ENCODE measurements at places on chromosomes 5 and 9.

DNA sequence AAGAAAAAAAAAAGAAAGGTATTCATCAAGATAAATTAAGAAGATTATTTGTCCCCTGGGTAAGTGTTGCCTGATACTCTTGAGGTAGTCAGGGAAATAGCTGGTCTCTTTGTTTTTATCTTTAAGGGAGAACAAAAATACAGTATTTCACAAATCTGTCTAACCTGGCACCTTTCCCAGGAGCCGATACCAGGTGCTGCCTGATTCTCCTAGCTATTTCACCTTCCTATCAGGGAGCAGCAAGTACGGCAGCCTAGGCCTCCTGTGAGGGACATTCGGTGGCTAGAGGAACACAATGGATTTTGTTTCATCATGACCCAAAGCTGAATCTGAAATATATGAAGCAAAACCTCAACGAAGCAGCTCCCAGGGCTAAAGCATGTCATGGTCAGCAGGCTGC is 86.0 kb downstream of the TARS1 start:
- no peak for DNase-seq

DNA sequence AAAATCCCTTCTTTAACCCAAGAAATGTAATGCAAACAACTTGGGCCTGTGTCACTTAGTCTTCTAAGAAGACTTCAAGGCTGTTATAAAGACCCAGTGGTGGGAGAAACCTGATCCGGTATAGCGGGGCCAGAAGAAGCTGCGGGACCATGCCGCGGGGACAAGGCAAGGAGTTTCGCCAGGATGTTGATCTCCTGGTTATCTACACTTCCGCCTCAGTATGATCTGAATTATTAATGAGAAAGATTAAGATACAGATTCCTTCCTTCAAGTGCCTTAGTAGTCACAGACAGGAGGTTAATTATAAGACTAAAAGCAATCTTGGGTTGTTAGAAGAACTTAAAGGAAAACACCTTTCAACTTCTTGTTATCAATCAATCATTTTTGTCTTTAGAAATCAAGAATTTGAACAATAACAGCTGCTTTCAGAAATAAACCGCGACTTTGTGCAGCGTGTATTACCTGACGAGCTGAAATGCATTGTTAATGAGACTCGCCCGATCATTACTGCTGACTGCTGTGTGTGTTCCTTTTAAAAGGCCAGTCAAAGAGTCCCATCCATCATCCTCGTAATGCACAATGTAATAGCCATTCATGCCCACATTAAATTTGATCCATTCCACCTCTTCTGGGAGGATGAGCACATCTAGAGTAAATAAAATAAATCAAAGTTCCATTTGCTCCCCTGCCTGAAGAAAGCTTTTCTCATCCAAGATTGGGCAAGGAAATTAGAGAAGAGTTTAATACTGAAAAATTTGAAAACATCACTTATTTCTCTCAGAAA is 22.2 kb downstream of the ERAP1 start:
- no peak for DNase-seq

DNA sequence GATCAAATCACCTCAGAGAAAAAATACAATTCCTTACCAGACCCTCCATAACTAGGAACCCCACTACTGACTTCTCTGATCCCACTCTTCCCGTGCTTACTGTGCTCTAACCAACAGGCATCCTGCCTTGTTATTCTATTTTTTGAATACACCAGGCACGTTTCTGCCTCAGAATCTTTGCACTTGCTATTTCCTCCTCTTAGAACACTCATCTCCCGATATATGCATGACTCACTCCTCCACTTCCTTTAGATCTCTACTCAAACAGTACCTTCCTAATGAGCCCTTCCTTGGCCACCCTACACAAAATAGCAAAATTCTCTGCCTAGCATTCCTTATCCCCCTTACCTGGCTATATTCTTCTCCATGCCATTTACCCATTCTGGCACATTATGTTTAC is 43.9 kb downstream of the MAPKAP1 start:
- DNase-seq = peak; percentile 25

GRCh38 chr5:149667084-149667828 is 62.9 kb upstream of the PPARGC1B start:
- peak; percentile 60 for DNase-seq

GRCh38 chr5:71576241-71576640 is 10.9 kb upstream of the MCCC2 start:
- DNase-seq = no peak

DNA sequence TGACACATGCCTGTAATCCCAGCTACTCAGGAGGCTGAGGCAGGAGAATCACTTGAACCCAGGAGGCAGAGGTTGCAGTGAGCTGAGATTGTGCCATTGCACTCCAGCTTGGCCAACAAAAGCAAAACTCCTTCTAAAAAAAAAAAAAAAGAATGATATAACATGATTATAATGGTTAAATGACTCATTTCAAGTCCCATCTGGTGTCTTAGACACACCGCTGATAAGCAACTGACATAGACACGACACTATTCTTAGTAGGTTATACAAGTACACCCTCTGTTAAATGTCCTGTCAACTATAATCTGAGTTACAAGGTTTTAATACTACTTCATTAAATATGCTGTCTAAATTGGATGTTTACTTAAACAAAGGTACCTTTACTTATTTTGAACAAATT is 405.3 kb upstream of the CLINT1 start:
- no peak for DNase-seq

DNA sequence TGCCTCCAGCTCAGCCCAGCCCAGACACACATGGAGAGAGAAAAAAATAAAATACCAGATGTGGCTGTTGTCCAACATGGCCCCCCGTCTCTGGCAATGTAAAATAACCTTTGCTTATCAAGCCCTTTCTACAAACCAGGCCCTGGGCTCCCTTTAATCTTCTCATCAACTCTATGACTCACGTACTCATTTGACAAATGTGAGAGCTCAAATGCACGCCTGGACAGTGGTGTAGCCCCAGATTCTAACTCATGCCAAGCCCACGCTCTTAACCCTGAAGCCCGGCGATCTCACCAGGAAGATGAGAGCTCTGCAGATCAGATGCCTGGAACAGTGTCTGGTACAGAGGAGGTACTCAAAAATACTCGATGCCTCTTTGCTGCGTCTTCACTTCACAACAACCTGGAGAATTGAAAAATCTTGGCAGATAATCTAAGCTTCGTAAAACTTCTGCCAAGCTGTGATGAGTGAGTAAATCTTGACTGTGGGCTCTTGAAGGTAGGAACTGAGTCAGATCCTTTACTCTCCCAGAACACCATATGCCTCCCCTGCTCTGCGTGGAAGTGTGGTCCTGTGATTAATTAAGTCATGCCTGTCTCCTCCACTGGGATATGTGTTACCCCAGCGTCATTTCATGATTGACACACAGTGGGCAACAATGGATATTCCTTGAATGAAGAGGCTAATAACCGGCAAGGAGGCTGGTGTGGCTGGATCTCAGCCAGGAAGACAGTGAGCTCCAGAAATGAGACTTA is 102.0 kb upstream of the FSTL4 start:
- no peak for DNase-seq

GRCh38 chr9:16551692-16552091 is 318.8 kb downstream of the BNC2 start:
- no peak for DNase-seq

GRCh38 chr5:77630114-77630680 is 8.3 kb downstream of the OTP start:
- DNase-seq = peak; percentile 86

- no peak for DNase-seq
Observed at GRCh38 chr5:102792705-102793104, 37.6 kb downstream of the PAM start.

DNA sequence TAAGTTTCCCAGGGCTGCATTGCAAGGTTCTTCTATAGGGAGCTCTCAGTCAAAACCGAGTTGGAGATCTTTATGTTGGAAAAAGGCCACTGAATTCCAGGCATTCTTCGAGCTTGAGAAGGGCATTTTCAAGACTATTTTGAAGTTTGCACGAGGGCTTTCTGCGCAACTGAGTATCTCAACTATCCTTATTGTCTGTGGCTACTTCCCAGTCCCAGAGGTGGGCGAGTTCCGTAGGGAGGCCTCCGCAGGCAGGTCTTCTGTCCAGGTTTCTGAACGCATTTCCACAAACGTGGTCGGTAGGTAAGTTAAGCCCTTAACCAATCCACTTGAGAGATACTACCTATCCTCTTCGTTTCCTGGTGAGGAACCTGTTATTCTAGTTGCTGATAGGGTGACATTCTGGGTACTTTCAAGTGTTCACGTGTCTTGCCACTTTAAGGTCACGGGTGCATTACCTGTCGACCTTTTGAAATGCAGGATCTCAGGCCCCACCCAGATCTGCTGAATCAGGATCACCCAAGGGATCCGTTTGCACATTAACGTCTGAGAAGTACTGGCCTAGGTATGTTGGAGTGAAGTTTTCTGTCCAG is 51.4 kb upstream of the TJP2 start:
- no peak for DNase-seq

- DNase-seq = no peak
Observed at GRCh38 chr9:105093685-105094084, 150.8 kb upstream of the SLC44A1 start.

GRCh38 chr5:135313405-135313804 is 85.6 kb downstream of the MACROH2A1 start:
- peak; percentile 17 for DNase-seq

- no peak for DNase-seq
Observed at GRCh38 chr5:53557386-53557785, 3.1 kb upstream of the NDUFS4 start.

DNA sequence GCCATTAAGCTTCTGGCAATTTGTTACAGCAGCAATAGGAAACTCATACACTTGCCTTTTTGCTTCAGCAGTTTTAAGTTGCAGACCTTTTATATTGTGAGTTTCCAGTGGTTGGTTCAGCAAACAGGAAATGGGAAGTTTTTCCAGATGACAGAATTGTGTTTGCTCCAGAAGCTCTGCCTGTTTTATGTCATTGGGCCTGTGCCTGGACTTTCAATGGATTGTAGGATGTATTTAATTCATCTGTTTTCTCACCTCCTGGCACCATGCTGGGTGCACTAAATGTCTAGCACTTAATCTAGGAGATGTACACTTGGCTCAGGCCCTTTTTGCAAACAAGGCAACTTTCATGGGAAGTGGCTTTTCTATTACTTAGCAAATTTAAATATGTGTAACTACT is 100.4 kb upstream of the CLINT1 start:
- DNase-seq = no peak

- DNase-seq = no peak
Observed at GRCh38 chr5:60806591-60807243, 37.4 kb downstream of the ELOVL7 start.

DNA sequence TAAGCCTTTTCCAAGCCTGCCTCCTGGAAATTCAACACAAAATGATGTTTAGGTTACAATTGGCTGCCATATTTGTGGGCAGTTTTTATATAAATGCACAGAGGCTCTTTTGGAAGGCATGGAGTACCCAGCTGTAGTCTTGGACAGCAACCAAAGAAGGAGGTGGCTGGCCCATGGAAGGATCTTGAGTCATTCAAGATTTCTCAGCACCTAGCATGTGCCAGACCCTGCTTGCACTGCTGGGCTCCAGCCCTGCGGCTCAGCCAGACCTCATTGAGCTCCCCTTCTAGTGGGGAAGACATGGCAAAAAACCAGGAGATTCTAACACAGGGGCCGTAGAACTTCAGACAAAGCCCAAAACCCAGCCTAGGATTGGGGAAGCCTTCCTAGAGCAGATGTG is 22.1 kb downstream of the JADE2 start:
- no peak for DNase-seq

DNA sequence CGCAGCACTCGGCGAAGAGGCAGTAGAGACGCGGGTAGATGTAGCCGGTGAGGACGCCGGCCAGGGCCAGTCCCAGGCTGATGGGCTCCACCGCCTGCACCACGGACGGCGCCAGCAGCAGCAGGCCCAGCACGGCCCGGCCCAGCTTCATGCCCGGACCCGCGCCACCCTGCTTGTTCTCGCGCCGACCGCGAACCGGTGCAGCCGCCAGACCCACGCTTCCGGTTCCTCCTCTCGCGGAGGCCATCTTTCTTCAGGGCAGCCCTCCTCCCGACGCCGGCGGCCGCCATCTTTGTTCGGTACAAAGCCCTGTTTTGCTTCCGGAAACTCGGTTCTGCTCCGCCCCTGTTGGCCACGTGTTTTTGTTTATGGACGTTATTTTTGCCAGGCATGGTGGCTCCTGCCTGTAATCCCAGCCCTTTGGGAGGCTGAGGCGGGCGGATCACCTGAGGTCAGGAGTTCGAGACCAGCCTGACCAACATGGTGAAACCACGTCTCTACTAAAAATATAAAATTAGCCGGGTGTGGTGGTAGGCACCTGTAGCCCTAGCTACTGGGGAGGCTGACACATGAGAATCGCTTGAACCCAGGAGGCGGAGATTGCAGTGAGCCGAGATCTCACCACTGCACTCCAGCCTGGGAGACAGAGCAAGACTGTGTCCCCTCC is at the start of gene TOR1A:
Gene TOR1A (minus strand): TSS at position 202 of the 667 bp plus-strand sequence. CDS start 51 bp downstream, at position 151.
- DNase-seq = peak; percentile 95

DNA sequence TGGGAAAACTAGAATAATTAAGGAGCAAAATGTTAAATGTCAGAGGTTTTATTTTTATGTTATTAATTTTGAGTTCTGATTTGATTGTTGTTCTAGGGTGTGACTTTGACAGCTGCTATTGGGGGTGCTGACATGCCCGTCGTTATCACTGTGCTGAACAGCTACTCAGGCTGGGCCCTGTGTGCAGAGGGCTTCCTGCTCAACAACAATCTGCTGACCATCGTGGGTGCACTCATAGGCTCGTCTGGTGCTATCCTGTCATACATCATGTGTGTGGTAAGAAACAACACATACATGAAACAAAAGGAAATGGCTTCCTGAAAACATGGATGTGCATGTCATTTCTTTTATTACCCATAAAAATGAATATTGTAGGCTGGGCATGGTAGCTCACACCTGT is 56.1 kb downstream of the NNT start:
- no peak for DNase-seq

GRCh38 chr9:111621895-111622480 is 9.1 kb upstream of the DNAJC25 start:
- DNase-seq = peak; percentile 47

GRCh38 chr5:73256862-73257261 is 83.9 kb downstream of the TMEM174 start:
- DNase-seq = no peak

DNA sequence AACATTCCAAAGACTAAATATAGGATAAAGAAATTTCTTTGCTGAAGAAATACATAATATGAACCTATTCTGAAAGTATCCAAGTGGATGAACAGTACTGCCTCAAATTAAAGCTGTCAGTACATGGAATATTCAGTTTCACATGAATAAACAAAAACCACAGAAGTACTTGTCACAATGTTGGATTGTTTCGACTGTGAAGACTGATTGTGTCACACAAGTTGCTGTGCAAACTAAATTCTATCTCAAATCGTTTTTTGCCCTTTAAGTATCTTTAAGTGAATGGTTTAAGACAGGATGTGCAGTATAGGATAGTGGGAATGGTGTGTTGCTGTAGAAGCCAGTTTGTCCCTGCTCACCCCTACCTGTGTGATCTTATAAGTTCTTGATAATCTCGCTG is 137.4 kb upstream of the OTULINL start:
- DNase-seq = no peak

- no peak for DNase-seq
Observed at GRCh38 chr5:114411380-114411931, 49.6 kb downstream of the KCNN2 start.

DNA sequence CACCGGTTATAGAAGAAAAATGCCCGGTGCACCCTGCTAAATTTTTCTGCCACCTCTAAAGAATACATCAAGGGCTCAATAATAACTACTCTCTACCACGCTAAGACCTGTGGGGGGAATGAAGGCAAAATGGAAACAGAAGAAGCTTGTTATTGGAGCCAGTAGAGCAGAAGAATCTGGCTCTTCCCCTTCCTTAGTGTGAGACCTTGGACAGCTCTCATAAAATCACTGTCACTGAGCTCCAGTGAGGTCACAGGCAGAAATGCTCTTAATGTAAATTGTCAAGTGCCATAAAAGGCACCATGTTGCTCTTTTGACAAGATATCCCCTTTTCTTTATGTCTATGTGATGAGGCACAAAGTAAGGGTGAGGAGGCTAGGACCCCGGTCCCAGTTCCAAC is 74.4 kb downstream of the ASTN2 start:
- DNase-seq = no peak
